ENCODE measurements at places on chromosomes 6 and 20.

DNA sequence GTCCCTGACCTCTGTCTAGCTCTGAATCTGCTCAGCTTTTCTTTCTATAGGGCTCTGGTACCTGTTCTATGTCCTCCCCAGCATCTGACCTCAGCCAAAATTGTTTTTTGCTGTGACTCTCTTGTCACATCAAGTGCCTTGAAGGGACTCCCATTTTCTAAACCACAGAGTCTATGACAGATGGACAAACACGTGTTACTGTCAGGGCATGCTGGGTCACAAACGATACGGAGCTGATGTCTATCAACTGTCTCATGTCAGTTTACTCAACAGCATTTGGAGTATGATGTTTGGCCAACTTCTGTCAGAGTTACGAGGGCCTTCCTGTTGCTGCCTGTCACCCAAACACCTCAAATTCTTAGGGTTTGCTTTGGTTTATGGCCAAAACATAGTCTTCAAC, 20.5 kb downstream of the ID4 start:
- DNase-seq = no peak

GRCh38 chr20:15857173-15857784, 716.0 kb downstream of the KIF16B start:
- DNase-seq = no peak

GRCh38 chr6:14001329-14002012, 76.7 kb downstream of the RNF182 start:
- no peak for DNase-seq

DNA sequence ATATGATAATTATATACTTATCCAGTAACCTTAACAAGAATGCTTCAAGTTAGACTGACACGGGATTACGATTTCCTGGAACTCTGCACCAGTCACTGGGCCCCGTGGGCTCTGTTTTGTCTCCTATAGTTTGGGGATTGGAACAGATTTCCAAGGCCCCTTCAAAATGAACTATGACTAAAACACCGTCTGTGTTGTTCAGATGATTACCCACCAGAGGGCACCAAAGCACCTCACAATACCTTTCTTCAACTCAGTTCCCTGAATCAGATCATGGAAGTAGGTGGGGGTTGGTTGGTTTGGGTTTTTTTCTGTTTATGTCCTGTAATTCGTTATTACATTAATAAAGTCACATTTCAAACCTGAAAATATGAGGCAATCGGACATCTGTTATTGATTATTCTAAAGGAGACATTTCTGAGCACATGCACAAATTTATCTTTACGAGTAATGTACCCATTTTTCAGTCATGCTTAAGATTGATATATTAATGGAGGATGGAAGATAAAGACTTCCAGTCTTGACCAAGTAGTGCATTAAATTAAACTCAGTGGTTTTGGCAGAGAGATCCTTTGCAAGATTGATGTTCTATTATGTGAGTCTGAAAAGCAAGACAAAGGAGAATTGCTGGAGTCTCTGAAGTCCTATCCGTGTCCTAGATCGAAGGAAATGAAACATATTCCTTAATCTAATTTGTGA, 112.0 kb upstream of the COL21A1 start:
- DNase-seq = peak; percentile 72

DNA sequence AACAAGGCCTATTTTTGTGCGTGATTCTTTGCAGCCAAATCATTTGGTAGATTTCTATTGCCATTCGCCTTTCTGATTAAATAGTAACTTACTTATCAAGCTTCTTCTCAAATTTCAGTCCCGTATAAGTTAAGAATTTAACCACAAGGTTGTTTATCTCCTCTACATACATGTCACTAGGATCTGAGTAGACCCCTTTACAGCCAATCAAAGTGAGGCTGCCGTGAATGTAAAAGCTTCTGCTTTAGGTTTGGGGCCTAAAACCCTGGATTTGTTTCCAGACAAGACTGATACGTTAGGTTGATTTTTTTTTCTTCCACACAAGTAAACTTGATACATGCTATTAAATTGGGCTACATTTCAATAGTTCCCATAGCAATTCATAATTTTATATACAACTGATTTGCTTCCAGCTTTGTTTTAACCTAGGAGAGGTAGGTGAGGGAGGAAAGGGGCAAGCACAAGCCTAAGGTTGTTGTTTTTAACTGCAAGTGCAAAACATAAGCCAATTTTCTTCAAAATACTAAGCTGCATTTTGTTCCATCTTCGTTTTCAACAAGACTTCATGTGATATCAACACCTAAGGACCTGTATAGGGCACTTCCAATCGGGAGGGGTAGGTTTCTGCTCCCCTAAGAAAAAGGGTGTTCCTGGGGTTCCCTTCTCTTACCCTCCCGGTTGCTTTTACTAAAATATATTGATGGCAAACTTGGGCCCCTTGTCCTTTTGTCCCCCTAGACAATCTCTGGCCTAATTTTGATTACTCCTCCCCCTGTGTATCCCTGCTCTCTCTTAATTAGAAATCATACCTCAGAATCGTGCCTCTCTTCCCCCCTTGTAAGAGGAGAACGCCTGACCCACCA, 1.7 kb downstream of the RANBP9 start:
- DNase-seq = peak; percentile 50

GRCh38 chr20:47392015-47392720, 35.7 kb upstream of the ZMYND8 start:
- DNase-seq = peak; percentile 46

- DNase-seq = peak; percentile 85
Measured at GRCh38 chr20:35767683-35768481, 3.9 kb upstream of the PHF20 start.

GRCh38 chr6:27816906-27817305, 95.3 kb downstream of the OR2B2 start:
- no peak for DNase-seq

GRCh38 chr20:50398821-50399554, 111.2 kb upstream of the PTPN1 start:
- DNase-seq = no peak

DNA sequence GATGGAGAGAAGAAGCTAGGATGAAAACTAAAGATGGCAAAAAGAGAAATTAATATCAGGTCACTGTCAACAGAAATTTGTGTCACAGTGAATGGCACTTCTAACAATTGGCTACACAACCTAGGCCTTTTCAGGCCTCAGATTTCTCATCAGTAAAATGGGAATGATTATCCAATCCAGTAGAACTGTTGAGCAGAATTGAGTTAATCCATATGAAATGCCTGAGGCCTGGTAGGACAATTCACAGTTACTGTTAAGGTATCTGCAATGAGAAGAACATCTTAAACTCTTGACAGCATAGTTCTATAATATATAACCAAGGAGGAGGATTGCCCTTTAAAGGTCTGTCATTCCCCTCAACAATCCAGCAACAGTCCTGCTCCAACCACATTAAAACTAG, 217.9 kb upstream of the ZNF217 start:
- DNase-seq = no peak

DNA sequence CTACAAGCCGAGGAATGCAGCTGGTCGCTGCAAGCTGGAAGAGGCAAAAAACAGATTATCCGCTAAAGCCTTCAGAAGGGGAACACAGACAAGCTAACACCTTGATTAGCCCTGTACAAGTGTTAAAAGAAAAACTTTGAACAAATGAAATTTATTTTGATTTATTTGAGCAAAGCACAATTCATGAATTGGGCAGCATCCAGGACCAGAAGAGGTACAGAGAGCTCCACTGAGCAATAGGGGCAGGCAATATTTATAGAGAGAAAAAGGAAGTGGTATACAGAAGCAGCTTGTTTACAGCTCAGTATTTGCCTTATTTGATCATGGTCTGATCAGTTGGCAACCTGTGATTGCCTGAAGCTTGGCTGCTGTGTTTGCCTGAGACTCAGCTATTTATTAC, 17.6 kb downstream of the HLA-DOB start:
- DNase-seq = no peak

- DNase-seq = no peak
Measured at GRCh38 chr20:10667560-10668167, 6.1 kb downstream of the JAG1 start.

DNA sequence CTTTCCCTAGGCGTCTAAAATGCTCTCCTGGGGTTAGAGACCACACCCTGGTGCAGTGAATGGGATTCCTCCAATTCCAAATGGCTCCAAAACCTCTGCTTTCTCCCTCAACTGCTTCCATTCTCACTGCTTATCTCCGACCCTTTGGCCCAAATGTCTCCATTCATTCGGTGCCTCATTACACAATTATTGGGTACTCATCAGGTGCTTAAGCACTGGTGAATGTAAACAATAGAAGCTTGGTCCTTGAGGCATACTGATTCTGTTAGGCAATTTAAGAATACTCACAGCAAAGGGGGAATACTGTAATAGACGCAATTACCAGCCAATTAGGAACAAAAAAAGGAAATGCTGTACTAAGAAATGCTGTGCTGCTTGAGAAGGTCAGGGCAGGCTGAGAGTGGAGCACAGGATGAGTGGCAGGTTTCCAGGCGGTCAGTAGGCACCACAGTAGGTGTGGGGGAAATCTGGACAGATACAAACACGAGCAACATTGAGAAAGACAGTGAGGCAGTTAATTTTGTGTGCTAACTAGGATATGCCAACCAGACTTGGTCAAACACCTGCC, 23.0 kb downstream of the GMDS start:
- no peak for DNase-seq

- no peak for DNase-seq
Measured at GRCh38 chr6:143125455-143125854, 64.8 kb downstream of the AIG1 start.

GRCh38 chr6:149079911-149080491, 237.5 kb upstream of the TAB2 start:
- DNase-seq = no peak

DNA sequence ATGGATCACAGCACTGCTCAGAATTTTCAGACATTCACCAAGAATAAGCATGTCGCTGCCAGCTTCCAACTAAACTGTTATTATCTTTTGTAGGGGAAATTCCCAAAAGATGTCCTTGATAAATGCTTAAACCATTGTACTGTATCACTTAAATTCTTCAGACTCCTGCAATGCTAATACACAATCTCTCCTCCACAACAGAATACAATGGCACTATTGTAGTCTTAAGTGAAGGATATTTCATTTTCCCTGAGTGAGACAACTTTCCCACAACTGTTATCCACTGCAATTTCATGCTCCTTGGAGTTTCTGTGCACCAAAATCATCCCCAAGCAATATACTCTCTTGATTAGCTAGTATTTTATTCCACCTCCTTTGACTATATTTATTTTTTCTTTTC, 189.7 kb downstream of the COL9A1 start:
- no peak for DNase-seq

DNA sequence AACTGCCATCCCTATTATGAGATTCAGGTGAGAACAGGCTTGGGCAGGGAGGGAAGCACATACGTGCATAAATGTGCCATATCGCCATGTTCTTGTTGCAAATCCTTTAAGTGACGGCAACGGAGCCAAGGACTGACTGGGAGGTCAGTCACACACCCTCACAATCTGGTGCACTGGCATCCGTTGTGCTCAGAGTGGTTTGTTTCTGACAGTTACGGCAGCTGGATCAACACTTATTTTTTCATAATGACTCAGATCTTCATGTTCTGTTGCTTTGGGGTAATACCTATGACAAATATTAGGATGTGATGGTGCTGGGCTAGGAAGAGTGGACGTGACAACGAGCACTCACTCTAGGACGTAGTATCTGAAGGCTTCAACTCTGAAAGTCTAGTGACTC, 56.2 kb upstream of the PREP start:
- peak; percentile 86 for DNase-seq

DNA sequence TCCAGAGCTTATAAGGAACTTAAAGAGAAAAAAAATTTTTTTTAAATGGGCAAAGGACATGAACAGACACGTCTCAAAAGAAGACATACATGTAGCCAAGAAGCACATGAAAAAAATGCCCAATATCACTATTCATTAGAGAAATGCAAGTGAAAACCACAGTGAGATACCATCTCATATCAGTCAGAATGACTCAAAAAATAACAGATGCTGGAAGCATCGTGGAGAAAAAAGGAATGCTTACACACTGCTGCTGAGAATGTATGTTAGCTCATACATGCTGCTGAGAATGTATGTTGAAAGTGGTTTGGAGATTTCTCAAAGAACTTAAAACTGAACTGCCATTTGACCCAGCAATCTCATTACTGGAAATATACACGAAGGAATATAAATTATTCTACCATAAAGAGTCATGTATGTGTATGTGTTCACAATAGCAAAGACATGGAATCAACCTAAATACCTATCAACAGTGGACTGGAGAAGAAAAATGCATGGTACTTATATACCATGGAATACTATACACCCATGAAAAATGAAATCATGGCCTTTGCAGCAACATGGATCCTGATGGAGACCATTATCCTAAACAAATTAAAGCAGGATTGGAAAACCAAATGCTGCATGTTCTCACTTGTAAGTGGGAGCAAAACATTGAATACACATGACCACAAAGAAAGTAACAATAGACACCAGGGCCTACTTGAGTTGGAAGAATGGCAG, 5.2 kb downstream of the OR11A1 start:
- no peak for DNase-seq

DNA sequence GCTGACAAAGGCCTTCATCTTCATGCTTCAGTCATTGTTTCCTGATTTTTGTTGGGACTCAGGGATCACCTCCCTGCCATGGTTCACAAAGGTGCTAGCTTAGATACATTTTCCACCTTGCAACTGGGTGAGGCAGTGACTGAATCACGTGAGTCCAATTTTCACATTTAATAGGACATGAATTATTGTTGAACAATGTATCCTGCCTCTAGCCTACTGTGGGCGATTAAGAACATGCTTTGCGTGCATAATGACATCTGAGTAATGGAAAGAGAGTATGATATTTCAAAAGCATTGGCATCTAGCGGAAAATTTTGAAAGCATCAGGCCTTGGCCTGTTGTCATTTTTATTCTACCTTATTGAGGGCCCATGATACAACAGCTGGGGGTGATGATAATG, 199.2 kb upstream of the JAG1 start:
- no peak for DNase-seq

DNA sequence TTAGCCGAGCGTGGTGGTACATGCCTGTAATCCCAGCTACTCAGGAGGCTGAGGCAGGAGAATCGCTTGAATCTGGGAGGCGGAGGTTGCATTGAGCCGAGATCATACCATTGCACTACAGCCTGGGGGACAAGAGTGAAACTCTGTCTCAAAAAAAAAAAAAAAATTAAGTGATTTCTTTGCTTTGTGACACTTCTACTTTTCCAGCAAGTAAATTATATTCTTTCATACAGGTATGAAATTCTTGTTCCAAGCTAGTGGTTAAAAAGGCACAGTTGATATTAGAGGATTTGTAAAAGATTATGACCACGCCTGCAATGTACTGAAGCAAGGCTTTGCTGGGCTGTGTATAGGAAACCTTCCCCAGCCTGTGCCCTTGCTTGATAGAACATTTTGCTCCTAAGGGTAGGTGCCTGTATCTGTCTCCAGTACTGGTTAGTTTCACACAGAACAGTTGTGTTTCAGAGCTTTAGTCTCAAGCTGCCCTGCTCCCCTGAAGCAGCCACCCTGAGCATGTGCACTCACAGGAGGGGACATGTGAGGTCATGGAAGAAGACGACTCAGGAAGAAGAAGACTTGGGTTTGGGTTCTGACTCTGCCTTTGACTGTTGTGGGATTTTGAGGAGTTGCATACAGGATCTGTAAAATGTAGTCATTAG, 10.2 kb downstream of the PTPN1 start:
- peak; percentile 67 for DNase-seq

GRCh38 chr20:29318871-29319461, 1938.5 kb upstream of the DEFB115 start:
- no peak for DNase-seq
